GM23248 (cell line): ENCODE measurements at places on chromosomes 12 and 14. TPM values are rescaled to one million over a fixed set of nuclear protein-coding genes. Genes with fewer than 3 reads are reported as not detected.

GRCh38 chr12:131987552-131987951, 37.8 kb downstream of the EP400 start:
- H3K4me1 ChIP-seq, result no peaks in the 10 kb centered on the region
- H3K4me3 ChIP-seq, result no peak overlapping the region
- H3K27me3 ChIP-seq, result no peaks in the 10 kb centered on the region
- peaks cover 23% of the 10 kb centered on the region; the same call in 1 of the 2 replicates for H3K36me3 ChIP-seq
- no peak for DNase-seq

GRCh38 chr14:56175773-56176172, 57.6 kb downstream of the PELI2 start:
- peaks cover 13% of the 10 kb centered on the region for H3K4me1 ChIP-seq
- H3K27ac ChIP-seq, result no peak overlapping the region
- no peaks in the 10 kb centered on the region for H3K27me3 ChIP-seq
- no peaks in the 10 kb centered on the region for H3K36me3 ChIP-seq
- no peak overlapping the region for H3K4me3 ChIP-seq

- no peaks in the 10 kb centered on the region; the same call in 1 of the 2 replicates for H3K27me3 ChIP-seq
- no peak overlapping the region for H3K4me3 ChIP-seq
- DNase-seq, result peak; percentile 13
- no peaks in the 10 kb centered on the region for H3K36me3 ChIP-seq
Observed at GRCh38 chr14:60008042-60008441, 83.7 kb upstream of the PCNX4 start.

DNA sequence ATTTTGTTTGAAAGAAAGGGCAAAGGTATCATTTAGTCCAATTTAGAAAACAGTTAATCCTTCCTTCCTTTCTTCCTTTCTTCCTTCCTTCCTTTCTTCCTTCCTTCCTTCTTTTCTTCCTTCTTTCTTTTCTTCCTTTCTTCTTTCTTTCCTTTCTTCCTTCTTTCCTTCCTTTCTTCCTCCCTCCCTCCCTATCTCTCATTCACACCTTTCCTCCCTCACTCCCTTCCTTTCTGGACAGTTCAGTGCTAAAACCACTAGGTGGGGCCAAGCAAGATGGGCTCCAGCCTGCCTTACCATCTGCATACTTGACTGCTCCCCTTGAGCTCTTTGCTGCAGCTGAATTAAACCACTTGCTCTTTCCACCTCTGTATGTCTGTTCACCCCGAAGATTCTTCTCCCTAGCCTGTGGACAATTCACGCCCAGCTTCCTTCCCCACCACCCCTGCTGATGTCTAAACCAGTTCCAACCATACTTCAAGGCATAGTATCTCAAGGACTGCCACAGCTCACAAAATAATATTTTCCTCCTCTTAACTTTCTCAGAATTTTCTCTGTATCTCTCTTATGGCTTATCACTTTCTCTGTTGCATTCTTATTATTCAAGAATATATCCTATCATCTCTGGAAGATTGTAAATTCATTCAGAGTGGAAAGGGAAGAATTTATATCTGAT, 78.0 kb downstream of the DBX2 start:
- H3K36me3 ChIP-seq, result no peaks in the 10 kb centered on the region
- H3K27ac ChIP-seq, result no peak overlapping the region
- no peaks in the 10 kb centered on the region for H3K27me3 ChIP-seq
- H3K4me1 ChIP-seq, result no peaks in the 10 kb centered on the region
- no peak overlapping the region for H3K4me3 ChIP-seq

Gene MAP1LC3B2
- 0.32 and 0.63 TPM in 2 replicates for total RNA-seq

GRCh38 chr12:87303396-87304012, 725.7 kb downstream of the C12orf50 start:
- no peak for DNase-seq
- H3K27ac ChIP-seq, result no peak overlapping the region
- no peak overlapping the region for H3K4me3 ChIP-seq
- H3K36me3 ChIP-seq, result no peaks in the 10 kb centered on the region

DNA sequence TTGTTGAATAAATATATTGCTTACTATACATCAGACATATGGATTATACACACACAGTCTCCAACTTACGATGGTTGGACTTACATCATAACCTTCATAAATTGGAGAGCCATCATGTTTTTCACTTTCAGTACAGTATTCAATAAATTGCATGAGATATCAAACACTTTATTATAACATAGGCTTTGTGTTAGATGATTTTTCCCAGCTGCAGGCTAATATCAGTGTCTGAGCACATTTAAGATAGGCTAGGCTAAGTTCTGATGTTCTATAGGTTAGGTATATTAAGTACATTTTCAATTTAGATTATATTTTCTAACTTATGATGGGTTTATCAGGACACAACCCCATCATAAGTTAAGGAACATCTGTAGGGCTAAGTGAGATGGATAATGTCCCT, 17.9 kb upstream of the KRR1 start:
- H3K4me3 ChIP-seq, result no peak overlapping the region
- H3K36me3 ChIP-seq, result no peaks in the 10 kb centered on the region
- no peak for DNase-seq
- H3K27me3 ChIP-seq, result no peaks in the 10 kb centered on the region
- H3K4me1 ChIP-seq, result no peaks in the 10 kb centered on the region

DNA sequence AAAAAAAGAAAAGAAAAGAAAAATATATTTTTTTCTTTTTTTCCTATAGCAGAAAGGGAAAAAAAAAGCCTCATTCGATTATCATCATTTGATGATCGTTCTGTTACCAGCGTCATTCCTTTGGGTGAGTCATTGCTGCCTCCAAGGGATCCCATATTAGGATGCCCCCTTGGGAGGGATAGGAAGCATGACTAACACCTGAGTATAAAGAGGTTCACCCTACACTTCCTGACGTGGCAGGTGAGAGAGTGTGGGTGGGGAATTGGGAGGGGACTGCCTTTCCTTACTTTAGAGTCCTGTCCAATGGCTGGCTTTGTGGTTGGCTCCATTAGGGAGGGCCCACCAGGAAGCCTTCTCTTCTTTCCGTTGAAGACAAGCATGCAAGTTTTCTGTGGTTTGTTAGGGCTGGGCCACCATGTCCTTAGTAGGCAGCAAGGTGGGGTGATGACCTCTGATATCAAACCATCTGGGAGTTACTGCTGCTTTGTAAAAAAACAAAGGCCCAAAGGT, 56.1 kb upstream of the FUT8 start:
- H3K4me3 ChIP-seq, result no peak overlapping the region
- no peaks in the 10 kb centered on the region for H3K27me3 ChIP-seq
- peak overlapping the region; percentile 9; the same call in 1 of the 2 replicates for H3K27ac ChIP-seq
- H3K4me1 ChIP-seq, result peaks cover 25% of the 10 kb centered on the region
- H3K36me3 ChIP-seq, result no peaks in the 10 kb centered on the region
- peak; percentile 95 for DNase-seq

- H3K27ac ChIP-seq, result no peak overlapping the region
- no peaks in the 10 kb centered on the region for H3K4me1 ChIP-seq
- DNase-seq, result no peak
- H3K27me3 ChIP-seq, result peaks cover 38% of the 10 kb centered on the region
Observed at GRCh38 chr14:91416744-91417119, 888 bp downstream of the CCDC88C start.

DNA sequence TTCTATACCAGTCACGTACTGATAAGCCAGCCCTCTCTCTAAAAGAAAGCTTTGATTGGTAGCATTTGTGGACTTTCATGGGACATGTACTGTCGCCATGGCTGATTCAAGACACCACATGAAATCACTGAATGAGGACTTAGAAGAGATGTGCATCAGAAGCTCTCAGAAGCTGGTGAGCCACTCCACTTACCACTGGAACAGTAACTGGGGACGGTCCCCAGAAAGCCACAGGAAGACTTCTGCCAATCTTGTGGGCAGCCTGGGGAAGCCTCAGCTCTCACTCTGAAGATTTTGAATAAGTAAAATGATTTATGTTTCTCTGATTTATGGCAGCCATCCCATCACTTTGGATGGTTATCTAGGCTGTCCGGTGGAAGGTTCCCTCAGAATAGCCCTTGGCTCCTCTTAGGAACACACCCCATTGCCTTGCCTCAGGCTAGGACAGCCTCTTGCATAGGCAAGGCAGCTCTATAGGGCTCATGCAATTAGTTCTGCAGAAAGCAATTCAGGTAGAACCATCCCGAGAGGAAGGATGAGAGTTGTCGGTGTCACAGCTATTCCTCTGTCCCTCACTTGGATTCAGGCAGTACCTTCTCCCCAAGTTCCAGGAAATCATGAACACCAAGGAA, 9.8 kb downstream of the DHRS1 start:
- no peaks in the 10 kb centered on the region; the same call in 1 of the 2 replicates for H3K36me3 ChIP-seq
- DNase-seq, result no peak
- no peaks in the 10 kb centered on the region for H3K27me3 ChIP-seq
- no peaks in the 10 kb centered on the region for H3K4me1 ChIP-seq
- no peak overlapping the region for H3K27ac ChIP-seq

Gene PPP4R4
- total RNA-seq, result under 0.01 and 0.22 TPM in 2 replicates

DNA sequence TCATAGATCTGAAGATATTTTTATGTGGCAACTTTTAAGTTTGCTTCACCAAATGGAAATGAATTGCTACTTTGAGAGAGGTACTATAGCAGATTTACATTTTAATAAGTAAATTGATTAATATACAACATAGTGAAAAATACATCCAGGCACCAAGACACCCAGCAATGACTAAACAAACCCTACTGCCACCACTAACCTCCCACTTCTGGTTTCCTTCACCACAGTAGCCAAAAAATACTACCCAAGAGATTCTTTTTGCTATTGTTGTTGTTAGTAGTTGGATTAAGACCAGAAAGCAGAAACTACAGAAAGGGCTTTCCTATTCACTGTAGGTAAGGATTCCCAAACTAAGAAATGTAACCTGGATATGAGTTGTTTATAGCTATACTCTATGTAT, 54.1 kb downstream of the COCH start:
- peak; percentile 23 for DNase-seq
- H3K4me1 ChIP-seq, result peaks cover 13% of the 10 kb centered on the region; the same call in 1 of the 2 replicates
- no peak overlapping the region for H3K27ac ChIP-seq
- H3K4me3 ChIP-seq, result no peak overlapping the region
- H3K36me3 ChIP-seq, result 0 out of 2 replicates have a peak, but pooled peaks cover 6% of the 10 kb centered on the region

Gene ALDH1L2
- total RNA-seq, result 50.9 and 83.0 TPM in 2 replicates

Gene RNASE3
- not detected in 2 replicates for total RNA-seq

DNA sequence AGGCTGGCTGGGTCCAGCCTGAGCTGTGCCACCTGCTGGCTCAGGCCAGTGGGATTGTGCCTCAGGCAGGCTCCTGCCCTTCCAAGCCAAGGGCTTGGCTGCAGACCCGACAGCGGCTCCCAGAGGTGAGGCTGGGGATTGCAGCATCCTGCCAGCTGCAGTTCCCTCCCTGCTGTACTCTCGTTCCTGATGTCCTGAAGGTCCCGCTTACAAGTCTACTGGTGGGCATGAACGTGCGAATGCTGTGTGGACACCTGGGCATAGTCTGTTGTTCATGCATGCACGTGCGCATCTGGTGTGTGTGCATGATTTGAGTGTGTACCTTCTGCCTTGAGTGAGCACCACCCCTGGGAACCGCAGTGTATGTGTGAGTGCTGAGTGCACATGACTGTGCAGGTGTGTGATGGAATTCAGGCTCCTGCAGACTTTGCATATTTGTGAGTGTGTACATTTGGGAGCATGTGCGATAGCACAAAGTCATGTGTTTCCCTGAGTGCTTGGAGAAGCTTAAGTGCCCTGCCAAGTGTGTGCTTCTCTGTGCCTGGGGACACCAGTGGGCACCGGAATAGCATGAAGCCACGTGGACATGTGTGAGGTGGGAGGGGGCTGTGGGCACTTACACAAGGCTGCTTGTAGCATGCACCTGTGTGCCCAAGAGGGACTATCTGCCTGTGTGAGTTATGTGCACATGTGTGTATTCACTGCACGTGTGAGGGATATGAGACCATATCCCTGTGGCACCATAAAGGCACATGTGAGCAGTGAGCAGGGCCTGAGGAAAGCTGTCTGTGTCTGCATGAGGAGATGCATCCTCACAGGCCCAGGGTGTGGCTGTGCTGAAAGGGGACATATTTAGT, 19.3 kb upstream of the KRT7 start:
- no peaks in the 10 kb centered on the region for H3K27me3 ChIP-seq
- no peaks in the 10 kb centered on the region for H3K36me3 ChIP-seq
- H3K27ac ChIP-seq, result no peak overlapping the region
- no peak overlapping the region for H3K4me3 ChIP-seq
- H3K4me1 ChIP-seq, result peaks cover 15% of the 10 kb centered on the region
